ENCODE measurements at places on chromosomes 13 and 19.
A peak's percentile ranks its signal among the peaks of the same experiment; 100 is the strongest.

DNA sequence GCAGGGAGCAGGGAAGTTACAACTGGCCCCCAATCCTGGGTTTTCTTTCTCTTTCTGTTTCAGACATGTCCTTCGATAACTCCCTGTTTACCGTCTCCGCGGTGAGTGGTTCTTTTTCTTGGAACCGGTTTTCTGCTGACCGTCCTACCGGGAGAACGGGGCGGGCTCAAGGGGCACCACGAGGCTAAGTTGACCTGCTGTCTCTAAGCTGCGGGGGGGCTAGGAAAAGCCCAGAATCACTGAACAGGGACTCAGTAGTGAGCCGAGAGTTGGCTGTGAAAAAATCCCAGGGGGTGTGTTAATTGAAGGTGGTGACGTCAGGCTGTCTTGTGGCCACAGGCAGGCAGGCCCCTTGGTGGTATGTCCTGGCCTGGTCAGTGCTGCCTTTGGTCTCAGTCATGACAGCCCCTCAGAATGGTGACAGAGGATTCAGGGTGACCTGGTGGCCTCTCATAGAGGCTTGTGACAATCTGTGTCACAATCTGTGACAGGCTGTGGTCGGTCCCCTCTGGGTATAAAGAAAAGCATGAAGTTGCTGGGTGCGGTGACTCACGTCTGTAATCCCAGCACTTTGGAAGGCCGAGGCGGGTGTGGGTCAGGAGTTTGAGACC, 8.1 kb upstream of the CARM1 start:
- H3K4me3 ChIP-seq = no peak overlapping the region
- no peak overlapping the region for H3K27ac ChIP-seq
- no peaks in the 10 kb centered on the region for H3K36me3 ChIP-seq
- peak; percentile 29 for ATAC-seq
- H3K27me3 ChIP-seq = no peaks in the 10 kb centered on the region

- H3K27me3 ChIP-seq = peaks cover 7% of the 10 kb centered on the region
- H3K27ac ChIP-seq = no peak overlapping the region
- H3K4me1 ChIP-seq = no peaks in the 10 kb centered on the region
- no peak overlapping the region for H3K4me3 ChIP-seq
Observed at GRCh38 chr19:8571006-8571411, 6.2 kb downstream of the MYO1F start.

DNA sequence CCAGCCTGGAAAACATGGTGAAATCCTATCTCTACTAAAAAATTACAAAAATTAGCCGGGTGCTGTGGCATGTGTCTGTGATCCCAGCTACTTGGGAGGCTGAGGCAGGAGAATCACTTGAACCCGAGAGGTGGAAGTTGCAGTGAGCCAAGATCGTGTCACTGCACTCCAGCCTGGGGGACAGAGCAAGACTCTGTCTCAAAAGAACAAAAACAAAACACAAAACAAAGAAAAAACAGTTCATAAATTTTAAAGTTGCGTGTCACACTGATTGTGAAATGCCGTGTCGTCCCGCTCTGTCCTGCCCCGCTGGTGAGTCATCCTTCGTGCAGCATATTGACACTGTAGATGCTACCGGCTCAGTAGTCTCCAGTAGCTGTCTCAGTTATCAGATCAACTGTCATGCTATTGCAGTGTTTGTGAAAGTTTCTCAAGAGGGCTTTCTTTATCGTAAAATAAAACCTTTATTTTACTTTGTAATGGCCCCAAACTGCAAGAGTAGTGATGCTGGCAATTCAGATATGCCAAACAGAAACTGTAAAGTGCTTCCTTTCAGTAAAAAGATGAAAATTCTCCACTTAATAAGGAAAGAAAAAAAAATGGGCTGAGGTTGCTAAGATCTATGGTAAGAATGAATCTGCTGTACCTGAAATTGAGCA, 36.4 kb upstream of the IGFL1 start:
- no peak overlapping the region for H3K27ac ChIP-seq
- no peak overlapping the region for H3K4me3 ChIP-seq
- ATAC-seq = peak; percentile 50
- H3K36me3 ChIP-seq = no peaks in the 10 kb centered on the region
- peaks cover 82% of the 10 kb centered on the region for H3K27me3 ChIP-seq

DNA sequence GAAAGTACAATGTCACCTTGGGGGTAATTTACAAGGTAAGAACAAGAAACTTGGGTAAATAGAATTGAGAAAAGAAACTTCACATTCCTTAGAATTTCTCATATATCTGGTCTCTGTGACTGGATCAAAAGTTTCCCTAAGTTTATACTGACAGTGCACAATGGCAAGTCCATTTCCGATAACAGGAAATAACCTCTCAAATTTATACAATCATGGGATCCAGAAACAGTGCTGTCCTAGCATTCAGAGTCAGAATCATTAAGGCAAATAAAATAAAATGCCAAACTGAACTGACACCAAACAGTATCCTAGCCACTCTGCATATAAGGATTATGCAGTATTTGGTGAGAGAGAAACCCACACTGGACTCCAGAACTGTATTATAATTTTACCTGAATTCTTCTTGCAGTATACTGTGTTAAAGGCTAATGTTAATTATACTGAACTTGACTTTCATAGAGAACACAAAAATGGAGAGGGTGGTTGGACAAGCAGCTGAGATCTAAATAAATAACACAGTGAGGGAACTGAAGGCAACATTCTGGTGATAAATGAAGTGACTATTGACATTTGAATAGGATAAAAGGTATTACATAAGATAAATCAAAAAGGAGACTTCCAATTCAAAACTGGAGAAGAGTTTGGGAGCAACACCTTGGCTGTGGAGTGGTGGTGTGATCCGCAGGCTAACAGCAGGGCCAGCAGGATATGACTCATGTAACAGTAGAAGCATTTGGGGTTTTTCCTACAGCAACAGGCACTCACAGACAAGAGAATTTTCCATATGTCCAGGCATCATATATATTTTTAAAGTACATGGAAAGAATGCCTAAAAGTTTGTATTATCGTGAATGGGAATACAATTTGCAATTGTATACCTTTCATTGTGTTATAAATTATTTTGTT, 932.5 kb upstream of the MIR17HG start:
- no peak overlapping the region for H3K4me3 ChIP-seq
- H3K27ac ChIP-seq = no peak overlapping the region
- H3K27me3 ChIP-seq = no peaks in the 10 kb centered on the region
- H3K36me3 ChIP-seq = no peaks in the 10 kb centered on the region
- no peak for ATAC-seq

DNA sequence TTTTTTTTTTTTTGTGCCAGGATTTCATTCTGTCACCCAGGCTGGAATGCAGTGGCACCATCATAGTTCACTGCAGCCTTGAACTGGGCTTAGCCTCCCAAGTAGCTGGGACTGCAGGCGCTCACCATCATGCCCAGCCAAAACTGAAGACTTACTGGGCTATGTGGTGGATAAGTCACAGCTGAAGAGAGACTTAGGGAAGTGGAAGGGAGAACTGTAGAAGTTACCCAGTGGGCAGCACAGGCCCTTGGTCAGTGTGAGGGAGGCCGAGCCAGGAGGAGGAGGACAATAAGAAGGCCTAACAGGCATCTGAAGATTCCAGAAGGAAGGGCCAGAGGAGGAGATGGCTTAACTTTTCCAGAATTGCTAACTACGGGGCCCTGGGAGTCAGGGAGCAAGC, 4.0 kb upstream of the PSPN start:
- no peaks in the 10 kb centered on the region for H3K27me3 ChIP-seq
- peaks cover 75% of the 10 kb centered on the region for H3K36me3 ChIP-seq
- ATAC-seq = no peak
- H3K4me1 ChIP-seq = no peaks in the 10 kb centered on the region

- H3K36me3 ChIP-seq = no peaks in the 10 kb centered on the region
- H3K4me1 ChIP-seq = no peaks in the 10 kb centered on the region
- peaks cover 36% of the 10 kb centered on the region for H3K27me3 ChIP-seq
Observed at GRCh38 chr19:42006569-42006968, 12.5 kb upstream of the ATP1A3 start.

Measured in gastroesophageal sphincter (tissue), 4 donors.